T-cell (primary cell): ENCODE measurements at places on chromosomes 12 and 14. TPM values are rescaled to one million over a fixed set of nuclear protein-coding genes. Genes with fewer than 3 reads are reported as not detected.

- no peak for DNase-seq
Observed at GRCh38 chr14:104796687-104797081, 1.1 kb upstream of the AKT1 start.

DNA sequence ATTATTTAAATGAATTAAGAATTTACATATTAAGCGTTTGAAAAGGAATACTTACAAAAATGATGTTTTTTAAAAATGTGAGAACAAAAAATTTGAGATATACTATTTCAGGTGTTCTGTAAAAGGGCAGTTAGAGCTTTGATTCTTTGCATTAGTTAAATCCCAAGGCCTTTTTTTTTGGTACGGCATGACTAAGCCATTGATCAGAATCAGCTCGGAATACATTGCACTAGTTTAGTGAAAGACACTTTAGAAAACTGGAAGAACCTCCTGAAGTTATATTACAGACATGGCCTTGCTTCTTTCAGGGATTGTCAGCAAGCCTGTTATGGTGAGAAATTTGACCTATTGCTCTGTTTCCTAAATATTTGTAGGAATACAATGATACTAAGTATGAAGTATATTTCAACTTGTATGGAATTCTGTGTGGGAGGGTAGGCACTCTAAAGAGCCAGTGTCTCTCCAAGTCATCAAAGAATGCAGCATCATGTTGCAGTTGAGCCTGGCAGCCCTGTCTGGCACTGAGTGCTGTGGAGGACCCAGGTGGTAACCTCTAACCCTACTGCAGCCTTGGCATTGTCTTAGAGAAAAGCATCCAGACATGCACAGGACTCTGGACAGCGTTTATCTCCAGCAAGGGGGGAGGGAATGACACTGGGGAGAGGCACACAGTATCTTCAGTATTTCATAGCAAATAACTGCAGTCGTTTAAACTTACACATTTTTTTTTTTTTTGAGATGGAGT is 1.5 kb downstream of the KLC1 start:
- no peak for DNase-seq

GRCh38 chr14:106845286-106846087 is 1319.1 kb downstream of the TMEM121 start:
- peak; percentile 32 for DNase-seq

DNA sequence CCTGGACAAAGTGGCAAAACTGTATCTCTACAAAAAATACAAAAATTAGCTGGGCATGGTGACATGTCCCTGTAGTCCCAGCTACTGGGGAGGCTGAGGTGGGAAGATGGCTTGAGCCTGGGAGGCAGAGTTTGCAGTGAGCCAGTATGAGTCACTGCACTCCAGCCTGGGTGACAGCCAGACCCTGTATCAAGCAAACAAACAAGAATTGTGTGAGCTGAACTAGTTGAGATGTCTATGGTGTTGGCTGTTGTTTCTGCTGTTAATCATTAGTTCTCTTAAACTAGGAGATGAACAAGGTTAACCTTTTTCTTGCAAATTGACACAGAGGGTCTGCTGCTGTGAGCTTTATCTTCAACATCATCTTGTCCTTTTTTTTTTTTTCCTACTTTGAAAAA is 23.6 kb downstream of the RASSF3 start:
- no peak for DNase-seq

LALBA gene
- total RNA-seq: not detected

DNA sequence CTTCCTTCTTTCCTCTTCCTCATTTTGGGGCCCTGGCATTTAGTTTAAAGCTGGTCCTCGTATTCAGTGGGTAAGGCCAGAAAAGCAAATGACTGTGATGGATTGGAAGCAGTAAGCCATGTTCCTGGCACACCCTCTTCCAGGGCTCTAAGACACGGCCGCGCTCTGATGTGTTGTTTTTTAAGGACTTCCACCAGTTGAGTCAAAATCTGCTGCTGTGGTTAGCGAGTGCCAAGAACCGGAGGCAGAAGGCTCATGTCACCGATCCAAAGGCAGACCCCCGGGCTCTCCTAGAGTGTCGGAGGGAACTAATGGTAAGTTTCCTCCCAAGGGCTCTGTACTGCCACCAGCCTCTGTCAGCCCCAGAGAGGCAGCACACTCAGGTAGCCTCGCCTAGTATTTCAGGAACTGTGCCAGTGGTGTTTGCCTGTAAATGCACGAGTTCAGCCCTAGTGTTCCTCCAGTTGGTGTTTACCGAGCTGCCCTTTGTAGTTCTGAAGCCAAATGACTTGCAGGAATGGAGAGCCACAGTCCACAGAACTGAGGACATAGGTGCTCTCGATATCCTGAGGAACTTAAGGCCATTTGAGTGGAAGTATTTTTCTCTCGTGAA is 72.7 kb downstream of the ESR2 start:
- DNase-seq: no peak

GRCh38 chr12:89092297-89092696 is 260.0 kb downstream of the DUSP6 start:
- no peak for DNase-seq
